Stimulated activated CD4-positive, alpha-beta T cell treated with anti-CD3 and anti-CD28 coated beads, Interleukin-1b, Interleukin-23, amount 100 ng/mL, for 24 hours (primary cell): ENCODE measurements at places on chromosomes 1 and 21.

DNA sequence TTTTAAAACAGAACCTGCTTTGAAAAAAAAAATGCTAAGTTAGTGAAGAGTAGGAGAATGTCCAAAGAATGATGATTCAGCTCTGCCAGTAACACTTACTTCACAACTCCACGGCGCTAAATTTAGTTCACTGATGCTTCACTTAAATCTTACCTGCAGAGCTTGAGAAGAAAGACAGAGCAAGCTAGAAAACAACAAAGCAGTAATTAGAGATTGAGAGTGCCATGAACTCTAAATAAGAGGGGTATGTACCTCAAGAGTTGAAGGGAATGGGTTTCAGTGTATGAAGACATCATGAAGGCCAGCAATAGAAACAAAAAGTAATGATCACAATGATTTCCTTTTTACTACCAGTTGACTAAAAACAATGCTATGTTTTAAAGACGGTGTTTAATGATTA, 32.8 kb downstream of the EPRS1 start:
- DNase-seq: no peak

DNA sequence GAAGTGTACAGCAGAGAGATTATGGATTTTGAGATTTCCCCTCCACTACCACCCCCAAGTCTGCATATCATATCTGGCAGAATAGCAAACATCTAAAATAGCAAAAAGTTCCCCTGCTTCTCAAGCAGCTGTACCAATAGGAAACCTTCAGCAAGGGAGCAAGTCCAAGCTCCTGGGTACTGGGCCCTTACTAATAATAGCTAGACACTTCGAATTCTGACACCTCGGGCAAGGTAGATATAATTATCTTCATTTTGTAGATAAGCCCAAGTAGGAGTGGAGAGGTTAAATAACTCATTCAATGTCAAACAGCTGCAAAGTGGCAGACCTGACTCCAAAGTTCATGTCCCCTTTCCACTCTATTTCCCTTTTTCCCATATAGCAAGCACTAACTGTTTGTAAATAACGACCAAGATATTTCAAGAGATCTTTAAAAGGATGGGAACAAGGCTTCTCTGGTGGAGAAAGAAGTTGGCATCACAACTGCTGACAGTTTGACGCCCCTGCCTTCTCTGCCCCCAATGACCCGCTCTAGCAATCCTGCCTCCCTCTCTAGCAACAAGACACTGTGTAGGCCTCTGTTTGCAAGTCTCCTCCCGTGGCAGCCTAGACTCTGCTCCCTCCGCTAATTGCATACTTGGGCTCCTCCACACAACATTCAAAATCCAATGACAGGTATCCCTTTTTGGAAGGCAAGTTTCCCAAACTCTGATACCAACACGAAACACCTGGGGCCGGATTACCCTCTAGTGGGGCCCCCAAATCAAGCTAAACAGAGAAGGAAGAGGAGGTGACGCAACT, 18.7 kb upstream of the ADAR start:
- no peak for DNase-seq

DNA sequence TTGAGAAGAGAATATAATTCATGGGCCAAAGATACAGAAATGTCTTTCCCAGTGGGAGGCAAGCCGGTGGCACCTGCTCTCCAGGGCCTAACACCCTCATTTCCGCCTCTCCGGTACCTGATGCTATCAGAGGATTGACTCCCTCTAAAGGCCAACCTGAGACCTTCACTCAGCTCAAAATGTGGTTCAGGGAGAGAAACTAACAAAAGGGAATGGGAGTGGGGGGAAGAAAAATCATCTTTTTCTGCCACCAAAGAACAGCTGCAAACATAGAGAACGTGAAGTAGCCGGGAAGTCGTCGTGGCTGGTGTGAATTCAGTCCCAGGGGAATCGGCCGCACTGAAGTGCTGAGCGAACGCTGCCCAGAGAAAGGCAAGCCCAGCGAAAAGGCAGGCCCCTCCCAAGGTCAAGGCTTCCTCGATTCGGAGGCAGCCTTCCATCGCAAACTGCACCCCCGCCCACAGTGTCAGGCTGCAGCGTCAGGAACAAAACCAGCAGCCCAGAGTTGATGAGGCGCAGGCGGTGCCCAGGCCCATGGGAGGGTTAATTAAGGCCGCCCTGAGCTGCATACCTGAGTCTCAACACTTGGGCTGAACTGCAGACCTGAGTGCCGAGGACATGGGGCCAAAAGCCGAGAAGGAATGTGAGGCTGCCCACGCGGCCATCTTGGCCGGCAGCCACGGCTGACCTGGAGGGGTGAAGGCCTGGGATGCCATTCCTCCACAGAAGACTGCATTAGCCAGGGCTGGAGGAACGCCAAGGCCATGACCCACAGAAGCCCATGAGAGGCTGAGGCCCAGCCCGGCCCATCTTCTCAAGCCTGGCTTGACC, 160.2 kb downstream of the PSMG1 start:
- DNase-seq: no peak

- DNase-seq: no peak
Observed at GRCh38 chr21:17848228-17848627, 29.1 kb upstream of the C21orf91 start.

- no peak for DNase-seq
Observed at GRCh38 chr1:3261007-3261968, 192.3 kb downstream of the PRDM16 start.

DNA sequence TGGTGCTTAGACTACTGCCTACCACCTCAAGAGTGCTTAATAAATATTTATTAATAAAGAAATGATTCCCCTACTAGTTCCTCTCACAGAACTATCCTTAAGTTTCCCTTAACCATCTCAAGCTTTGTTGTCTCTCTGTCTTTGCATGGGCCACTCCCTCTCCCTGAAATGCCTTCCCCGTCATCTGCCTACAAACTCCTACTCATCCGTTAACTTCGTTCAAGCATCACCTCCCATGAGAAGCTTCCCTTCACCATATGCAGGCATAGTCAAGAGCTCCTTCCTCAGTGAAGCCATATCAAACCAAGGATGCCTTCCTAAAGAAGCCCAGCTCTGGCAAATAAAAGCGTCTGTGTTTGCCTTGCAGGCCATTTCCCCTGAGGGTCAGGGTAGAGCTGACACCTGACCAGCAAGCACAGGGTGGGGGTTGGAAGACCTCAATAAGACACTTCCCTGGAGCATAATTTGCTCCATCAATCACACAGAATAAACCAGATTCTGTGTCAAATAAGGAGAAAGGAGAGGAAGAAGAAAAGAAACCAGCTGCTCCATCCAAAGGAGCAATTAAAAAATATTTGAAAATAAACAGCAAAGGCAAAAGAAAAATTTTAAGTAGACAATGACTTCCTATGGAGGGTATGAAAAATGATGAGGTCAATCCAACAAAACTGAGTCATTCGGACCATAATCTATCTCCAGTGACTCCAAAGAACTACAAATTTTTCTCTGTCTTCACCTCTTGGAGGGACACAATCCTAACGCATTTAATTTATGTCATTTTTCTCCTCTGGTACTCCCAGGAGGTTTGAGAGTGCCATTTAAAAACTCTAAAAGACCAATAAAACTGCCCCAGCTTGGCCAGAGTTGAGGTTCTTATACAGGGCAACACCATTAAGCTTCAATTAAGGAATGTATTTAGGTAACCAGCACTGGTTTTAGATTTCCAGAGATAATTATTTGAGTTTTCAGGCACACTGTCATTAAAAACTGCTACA, 303.6 kb downstream of the KCNH1 start:
- DNase-seq: no peak
